ENCODE measurements at places on chromosomes 12 and 14. TPM values are rescaled to one million over a fixed set of nuclear protein-coding genes. Genes with fewer than 3 reads are reported as not detected.

Gene C12orf60
- total RNA-seq, result 4.9 TPM

Gene SLC10A1
- total RNA-seq, result not detected

Gene SPRYD4
- total RNA-seq, result 1.1 TPM

Gene HOXC11
- total RNA-seq, result 0.96 TPM

Gene CD4
- total RNA-seq, result 0.08 TPM

Gene MIP
- not detected for total RNA-seq

Gene SMIM41
- not detected for total RNA-seq

Gene PPP1R36
- total RNA-seq, result 0.75 TPM

Gene SLC4A8
- total RNA-seq, result 1.0 TPM

Gene TM7SF3
- 59.5 TPM for total RNA-seq

Gene PROX2
- total RNA-seq, result not detected

Gene ADCK1
- 6.4 TPM for total RNA-seq

Gene RPL36AL
- total RNA-seq, result 168 TPM

Gene FBXO33
- 17.7 TPM for total RNA-seq

Gene RASAL1
- 1.8 TPM for total RNA-seq

Gene KRT1
- total RNA-seq, result not detected

Gene NFE2
- total RNA-seq, result 0.17 TPM

Gene OR6C2
- not detected for total RNA-seq

Gene KDM5A
- 44.8 TPM for total RNA-seq

Gene DEGS2
- total RNA-seq, result 0.75 TPM

Gene DLGAP5
- total RNA-seq, result 4.4 TPM

Gene RNASE1
- total RNA-seq, result not detected

Gene DEPDC4
- 0.14 TPM for total RNA-seq

Gene SERPINA4
- total RNA-seq, result not detected

Gene C12orf43
- total RNA-seq, result 16.5 TPM

Gene ENDOU
- total RNA-seq, result not detected

Gene RNASE2
- total RNA-seq, result not detected

Gene CNPY2
- 150 TPM for total RNA-seq

Gene MMP19
- total RNA-seq, result 0.08 TPM
